ENCODE measurements at places on chromosomes 6 and 20.

DNA sequence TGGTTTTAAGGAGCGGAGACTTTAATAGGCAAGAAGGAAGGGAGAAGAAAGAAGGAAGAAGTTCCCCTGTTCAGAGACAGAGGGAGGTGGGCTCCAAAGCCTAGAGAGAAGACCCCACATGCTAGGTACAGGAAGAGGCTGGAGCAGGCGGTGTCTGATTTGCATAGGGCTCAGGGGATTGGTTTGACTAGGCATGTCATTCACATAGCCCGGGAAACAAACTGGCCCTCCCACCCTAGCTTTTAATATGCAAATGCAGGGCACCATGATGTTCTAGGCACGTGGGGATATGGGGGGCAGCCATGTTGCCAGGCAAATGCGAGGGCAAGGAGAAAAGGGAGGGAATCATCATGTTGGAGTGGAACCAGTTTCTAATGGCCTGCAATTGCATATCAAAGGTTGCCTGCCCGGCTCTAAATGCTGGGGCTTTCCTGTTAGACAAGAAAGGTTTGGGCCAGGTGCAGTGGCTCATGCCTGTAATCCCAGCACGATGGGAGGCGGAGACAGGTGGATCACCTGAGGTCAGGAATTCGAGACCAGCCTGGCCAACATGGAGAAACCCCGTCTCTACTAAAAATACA, 34.3 kb upstream of the AGPAT4 start:
- DNase-seq, result no peak

DNA sequence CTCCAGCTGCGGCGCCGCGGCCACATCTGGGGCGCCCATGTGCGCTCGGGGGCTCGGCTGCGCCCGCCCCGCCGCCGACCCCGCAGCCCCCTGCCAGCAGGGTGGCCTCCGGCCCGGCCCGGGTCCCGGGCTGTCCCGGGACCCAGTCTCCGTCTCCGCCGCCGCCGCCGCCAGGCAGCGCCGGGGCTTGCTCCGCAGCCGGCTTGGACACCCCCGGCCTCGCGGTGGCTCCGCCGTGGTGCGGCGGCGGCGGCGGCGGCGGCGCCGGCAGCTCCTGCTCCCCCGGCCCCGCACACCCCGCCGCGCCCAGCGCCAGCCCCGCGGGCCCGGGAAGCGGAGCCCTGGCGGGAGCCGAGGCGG, 219 bp downstream of the ISM1 start:
- DNase-seq, result no peak

- no peak for DNase-seq
These were observed 34.8 kb downstream of the CEP57L1 start for GRCh38 chr6:109130065-109130464.

- DNase-seq, result no peak
These were observed 67.9 kb downstream of the SGK1 start for GRCh38 chr6:134249759-134250602.

DNA sequence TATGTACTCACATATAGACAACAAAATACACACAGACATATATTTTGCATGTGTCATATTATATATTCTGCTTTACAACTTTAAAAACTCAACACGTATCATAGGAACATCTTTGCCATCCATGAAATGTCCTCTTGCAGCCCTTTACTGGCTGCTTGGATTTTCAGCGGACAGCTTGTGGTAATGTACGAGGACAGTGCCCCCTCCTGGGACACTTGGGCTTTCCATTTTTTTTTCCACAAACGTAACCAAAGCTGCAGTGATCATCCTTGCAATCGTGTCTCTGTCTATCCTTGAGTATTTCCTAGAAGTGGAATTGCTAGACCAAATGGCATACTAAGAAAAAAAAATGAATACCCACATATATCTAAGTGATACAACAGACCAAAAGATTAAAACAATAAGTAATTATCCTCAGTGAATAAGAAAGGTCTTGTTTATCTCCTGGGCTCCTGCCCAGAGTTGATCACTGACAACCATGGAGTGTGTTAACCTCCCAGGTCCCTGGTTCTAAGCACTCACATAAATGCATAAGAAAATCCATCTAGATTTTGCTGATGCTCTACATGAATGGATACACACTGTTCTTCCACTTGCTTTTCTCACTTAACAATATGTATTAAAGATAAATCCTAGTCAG, 18.1 kb downstream of the BPI start:
- no peak for DNase-seq

DNA sequence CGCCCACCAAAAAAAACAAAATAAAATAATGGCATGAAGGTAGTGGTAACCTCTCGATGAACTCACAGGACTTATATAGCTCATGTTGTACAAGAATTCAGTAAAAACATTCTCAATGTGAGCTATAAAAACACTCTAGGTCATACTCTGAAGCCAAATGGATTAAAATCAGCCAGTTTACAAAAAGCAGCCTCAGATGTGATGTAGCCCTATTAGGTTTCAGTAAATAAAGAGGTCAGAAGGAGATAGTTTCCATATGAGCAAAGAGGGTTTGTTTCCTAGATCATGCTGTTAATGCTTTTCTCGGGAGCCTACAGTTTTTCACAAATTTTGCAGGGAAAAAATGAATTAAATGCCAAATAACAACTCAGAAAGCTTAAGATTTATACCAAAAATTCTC, 319.5 kb upstream of the HSF2 start:
- DNase-seq, result no peak

DNA sequence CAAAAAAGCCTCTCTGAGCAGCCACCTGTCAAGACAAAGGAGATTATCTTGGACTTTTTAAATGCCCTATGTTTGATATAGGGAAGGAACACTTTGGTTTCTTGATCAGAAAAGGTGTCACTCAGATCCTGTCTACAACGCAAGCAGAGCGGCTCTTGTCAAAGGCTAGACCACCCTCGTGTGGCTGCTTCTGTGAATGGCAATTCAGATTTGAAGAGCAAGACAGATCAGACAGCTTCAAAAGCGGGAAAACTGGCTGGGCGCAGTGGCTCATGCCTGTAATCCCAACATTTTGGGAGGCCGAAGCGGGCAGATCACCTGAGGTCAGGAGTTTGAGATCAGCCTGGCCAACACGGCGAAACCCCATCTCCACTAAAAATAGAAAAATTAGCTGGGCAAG, 10.1 kb upstream of the NXT1 start:
- no peak for DNase-seq

- DNase-seq, result no peak
These were observed at the start of gene TSBP1 for GRCh38 chr6:32371803-32372202. Gene TSBP1, minus strand, starts transcription at chr6:32371903. Its CDS starts 197 bp downstream, at chr6:32371706.

GRCh38 chr6:92559611-92560010, 859.7 kb downstream of the EPHA7 start:
- DNase-seq, result no peak

DNA sequence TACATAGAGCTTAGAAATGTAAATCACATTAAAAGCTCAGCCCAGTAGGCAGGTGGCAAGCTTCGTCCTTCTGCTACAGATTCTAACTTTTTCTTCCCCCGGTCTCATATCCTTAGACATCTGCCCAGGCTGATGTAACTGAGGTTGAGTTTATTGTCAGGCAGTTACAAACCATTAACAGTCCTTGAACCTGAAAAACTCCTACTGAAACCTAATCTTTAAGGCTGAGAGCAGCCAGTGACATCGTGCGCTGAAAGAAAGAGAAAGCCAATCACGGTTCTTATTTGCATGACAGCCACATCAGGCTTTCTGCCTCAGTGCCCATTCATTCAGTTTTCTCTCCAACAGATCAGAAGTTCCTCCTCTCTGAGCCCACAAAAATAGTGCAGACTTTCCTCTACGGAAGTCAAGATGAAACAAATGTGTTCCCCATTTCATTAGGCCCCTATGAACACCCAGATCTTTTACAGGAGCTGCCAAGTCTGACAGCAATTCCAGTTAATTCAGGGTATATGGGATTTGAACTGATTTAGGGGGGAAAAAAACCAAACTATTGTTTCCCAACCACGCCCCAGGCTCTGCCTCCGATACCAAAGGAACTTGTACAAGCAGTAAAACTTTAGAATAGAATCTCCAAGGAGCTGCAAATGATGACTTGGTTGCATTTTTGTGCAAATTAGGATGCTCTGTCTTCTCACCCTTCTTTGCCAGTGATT, at the start of gene NHSL1:
NHSL1 (minus strand) TSS at position 192 of the 716 bp plus-strand sequence. CDS start 204 bp downstream, outside the sequence.
- DNase-seq, result no peak

- no peak for DNase-seq
These were observed 76.3 kb downstream of the TMEM170B start for GRCh38 chr6:11613858-11614257.

- no peak for DNase-seq
These were observed 1.7 kb upstream of the SLC22A2 start for GRCh38 chr6:160260367-160260766.

- DNase-seq, result no peak
These were observed 42.7 kb downstream of the LRP11 start for GRCh38 chr6:149821492-149821891.

DNA sequence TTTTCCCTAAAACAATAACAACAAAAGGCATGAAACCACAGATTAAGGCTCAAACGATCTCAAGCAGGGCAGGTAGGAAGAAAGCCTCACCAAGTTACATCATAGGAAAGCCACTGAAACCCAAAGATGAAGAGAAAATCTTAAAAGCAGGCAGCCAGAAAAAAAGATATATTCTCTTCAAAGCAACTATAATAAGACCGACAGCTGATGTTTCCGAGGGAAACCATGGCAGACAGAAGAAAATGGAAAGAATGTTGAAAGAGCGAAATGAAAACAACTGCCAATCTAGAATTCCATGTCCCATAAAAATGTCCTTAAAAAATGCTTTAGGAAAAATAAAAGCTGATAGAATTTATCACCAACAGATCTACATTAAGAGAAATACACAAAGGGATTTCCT, 161.5 kb upstream of the THBS2 start:
- DNase-seq, result no peak

GRCh38 chr6:45830441-45831139, 185.1 kb downstream of the CLIC5 start:
- DNase-seq, result no peak

DNA sequence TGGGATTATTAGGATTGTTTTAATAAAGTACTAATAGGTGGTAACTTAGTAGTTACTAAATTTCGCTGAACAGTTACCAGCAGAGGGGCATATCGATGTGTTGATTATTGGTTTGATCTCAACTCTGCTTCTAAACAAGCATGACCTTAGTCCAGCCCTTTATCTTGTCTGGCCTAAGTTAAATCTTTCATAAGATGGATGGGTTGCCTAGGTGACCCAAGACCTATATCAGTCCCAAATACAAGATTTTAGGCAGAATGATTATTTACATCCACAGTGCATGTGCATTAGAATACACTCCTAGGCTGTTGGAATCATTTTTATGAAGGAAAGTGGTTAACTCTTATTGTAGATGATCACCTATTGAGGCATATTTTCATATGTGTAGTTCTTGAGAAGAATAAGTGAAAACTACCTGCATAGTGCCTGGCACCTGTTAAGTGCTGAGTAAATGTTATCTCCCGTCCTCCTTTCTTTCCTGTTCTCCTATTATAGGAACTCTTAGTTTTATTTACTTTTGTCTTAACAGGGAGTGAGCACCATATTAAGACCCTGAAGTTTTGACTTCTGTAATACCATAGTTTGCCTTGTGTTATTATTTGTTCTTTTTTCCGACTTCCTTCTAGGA, 1.1 kb downstream of the HSF2 start:
- DNase-seq, result no peak

GRCh38 chr20:24165301-24166122, 176.9 kb upstream of the GGTLC1 start:
- DNase-seq, result no peak

GRCh38 chr6:153437193-153437592, 306.1 kb upstream of the RGS17 start:
- no peak for DNase-seq

DNA sequence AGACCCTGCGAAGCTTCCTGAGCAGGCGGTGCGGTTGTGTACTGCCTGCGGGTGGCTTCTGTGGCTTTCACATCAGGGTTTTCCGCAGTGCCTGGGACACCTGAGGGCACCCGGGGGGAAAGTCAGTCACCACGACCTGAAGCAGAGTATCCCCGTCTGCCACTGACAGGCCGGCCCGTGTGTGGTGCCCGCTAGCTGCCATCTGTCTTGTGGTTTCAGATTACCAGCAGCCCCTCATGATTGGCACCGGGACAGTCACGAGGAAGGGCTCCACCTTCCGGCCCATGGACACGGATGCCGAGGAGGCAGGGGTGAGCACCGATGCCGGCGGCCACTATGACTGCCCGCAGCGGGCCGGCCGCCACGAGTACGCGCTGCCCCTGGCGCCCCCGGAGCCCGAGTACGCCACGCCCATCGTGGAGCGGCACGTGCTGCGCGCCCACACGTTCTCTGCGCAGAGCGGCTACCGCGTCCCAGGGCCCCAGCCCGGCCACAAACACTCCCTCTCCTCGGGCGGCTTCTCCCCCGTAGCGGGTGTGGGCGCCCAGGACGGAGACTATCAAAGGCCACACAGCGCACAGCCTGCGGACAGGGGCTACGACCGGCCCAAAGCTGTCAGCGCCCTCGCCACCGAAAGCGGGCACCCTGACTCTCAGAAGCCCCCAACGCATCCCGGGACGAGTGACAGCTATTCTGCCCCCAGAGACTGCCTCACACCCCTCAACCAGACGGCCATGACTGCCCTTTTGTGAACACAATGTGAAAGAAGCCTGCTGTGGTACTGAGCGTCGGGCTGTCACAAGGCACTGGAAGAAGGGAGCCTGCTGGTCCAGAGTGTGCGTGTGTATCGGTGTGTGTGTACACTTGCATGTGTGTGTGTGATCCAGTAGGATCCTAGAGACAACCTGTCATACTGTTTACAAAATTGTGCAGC, 54.4 kb downstream of the GOPC start:
- no peak for DNase-seq

DNA sequence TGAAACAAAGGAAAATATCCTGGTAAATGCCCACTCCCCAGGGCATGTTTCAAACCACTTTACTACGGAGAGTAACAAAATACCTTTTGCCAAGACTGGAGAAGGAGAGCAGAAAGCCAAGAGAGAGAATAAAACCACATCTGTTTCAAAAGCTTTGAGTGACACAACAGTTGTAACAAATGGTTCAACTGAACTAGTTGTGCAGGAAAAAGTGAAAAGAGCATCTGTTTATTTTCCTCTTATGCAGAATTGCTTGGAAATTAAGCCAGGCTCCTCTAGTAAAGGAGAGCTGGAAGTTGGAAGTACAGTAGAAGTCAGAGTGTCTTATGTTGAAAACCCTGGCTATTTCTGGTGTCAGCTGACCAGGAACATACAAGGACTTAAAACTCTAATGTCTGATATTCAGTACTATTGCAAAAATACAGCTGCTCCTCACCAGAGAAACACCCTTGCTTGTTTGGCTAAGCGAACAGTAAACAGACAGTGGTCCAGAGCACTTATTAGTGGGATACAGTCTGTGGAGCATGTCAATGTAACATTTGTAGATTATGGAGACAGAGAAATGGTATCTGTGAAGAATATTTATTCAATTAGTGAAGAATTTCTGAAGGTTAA, 2.6 kb downstream of the TDRD6 start:
- DNase-seq, result no peak

- DNase-seq, result no peak
These were observed 18.1 kb upstream of the BMP6 start for GRCh38 chr6:7707787-7708186.

- no peak for DNase-seq
These were observed 377.6 kb downstream of the ESR1 start for GRCh38 chr6:152184917-152185574.

- no peak for DNase-seq
These were observed 63.7 kb downstream of the HIVEP2 start for GRCh38 chr6:142881290-142881689.

Measured in iPS DF 6.9 (cell line).